Anterior cingulate cortex (tissue), 58 donors: ENCODE measurements at places on chromosomes 3 and 15.

- no peak for DNase-seq
Observed at GRCh38 chr3:127263037-127263436, 24.8 kb downstream of the PRR20G start.

DNA sequence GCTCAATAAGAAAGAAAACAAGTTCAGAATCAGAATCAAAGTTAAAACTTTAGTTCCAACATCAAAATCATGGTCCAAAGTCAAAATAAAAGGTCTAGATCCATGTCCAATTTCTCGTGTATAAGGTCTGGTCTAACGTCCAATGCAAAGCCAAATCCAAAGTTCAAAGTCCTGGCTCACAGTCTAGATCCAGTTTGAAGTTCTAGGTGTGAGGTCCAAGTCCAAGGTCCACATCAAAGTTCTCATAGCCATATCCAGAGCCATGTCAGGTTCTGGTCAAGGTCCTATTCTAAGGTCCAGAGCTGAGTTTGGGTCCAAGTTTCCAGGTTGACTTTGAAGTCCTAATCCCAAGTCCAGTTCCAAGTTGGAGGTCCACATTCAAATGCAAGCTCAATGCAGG lies 40.7 kb upstream of the VIPR1 start:
- DNase-seq = no peak

- no peak for DNase-seq
Observed at GRCh38 chr3:173708191-173708590, 310.6 kb downstream of the NLGN1 start.

DNA sequence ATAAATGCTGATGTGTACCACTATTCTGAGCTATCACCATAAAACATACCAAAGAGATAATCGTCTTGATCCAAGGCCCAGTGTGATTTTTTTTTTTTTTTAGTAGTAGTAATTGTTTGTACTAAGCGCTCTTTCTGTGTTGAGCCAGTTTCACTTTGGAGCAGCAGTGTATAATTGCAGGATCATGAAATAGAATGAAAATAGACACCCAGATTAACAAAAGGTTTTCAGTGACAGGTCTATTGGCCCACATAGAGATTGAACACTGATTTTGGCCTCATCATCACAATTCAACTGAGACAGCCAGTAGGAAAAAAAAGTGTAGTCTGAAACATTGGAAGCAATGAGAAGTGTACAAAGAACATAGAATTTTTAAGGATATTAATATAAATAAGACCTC lies 749.8 kb downstream of the NAALADL2 start:
- DNase-seq = no peak

GRCh38 chr3:94612631-94613030 lies 549.8 kb downstream of the NSUN3 start:
- no peak for DNase-seq

GRCh38 chr15:48029642-48030041 lies 91.1 kb upstream of the SLC24A5 start:
- DNase-seq = peak; percentile 45

DNA sequence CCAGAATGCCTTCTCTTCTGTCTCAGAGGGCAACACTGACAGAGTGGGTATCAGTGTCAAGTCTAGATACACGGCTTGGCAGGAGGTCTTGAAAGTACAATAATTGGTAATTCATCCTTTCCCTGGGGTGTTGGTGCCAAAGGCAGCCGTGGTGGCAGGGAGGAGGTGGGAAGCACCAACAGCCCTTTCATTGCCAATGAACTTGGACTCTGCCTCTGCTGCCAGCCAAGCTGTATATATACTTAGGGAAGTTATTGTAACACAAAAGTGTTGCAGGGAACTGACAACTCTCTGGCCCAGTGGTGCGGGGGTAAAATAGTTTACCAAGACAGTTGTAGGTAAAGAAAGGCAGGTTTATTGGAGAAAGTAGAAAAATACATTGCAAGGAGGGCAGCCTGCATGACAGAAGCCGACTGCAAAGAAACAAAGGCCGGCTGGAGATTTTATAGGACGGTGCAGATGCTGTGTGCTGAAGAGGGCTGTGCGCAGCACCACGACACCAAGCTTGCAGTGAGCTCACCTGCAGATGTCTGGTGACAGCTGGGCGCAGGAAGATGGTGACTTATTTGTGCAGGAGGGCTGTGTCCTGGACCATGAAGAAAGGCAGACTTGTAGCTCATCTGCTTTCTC lies 4.0 kb upstream of the FAM3D start:
- no peak for DNase-seq

DNA sequence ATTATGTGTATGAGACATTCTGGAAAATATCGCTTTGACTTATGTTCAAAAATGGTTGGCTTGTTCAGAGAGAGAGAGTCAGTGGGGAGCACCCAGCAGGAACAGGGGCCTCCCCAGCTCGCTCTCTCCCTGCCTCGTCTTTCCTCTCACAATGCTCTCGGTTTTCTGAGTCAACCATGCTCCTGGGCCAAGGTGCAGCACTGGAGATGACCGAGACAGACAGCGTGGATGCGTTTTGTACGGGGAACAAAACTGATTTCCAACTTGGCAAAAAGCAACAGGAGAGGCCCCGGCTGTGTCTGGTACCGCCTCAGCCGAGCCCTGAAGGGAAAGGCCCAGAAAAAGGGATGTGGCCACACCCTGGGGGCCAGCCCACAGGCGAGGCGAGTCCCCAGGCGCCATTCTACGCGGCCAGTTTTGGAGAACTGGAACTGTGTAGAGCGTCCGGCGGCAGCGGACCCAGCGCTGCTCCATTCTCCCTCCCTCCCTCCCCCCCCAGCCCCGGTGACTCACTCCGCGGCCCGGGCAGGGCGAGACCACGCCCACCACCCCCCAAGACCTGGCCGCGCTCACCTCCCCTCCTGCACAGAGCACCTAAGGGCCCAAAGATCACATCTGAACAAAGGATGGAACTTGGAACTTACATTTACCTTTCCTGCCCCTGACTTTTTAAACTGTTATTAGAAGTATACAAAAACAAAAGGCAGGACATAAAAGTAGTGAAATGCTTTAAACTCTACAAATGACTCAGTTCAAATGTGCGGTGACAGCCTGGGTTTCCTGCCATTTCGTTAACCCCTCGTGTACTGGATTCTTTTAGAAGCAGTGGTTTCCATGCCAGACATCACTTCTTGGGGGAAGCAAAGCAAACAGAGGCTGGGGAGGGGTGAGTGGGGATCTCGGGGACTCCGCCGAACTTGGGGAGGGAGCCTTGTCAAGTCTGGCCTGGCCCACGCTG lies 12.7 kb downstream of the ATP10A start:
- DNase-seq = no peak

DNA sequence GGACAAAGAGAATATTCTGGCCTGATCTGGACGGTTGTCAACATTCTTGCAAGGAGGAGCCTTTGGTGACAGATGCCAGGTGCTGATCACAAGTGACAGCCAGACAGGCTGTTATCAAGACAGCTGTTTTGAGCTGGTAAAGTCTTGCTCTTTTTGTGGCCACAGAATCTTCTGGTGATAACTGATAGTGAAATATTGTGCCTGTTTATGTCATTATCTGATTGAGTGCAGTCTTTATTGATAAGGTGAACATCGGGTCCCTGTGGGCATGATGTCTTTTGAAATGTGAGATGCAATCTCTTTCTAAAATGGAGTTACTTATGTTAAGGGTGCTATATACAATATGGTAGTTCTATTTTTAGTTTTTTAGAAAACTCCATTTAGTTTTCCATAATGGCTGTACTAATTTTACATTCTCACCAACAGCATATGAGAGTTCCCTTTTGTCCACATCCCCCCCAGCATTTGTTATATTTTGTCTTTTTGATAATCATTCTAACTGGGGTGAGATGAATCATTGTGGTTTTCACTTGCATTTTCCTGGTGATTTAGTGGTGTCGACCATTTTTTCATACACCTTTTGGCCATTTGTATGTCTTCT lies 10.7 kb downstream of the CEP63 start:
- no peak for DNase-seq

DNA sequence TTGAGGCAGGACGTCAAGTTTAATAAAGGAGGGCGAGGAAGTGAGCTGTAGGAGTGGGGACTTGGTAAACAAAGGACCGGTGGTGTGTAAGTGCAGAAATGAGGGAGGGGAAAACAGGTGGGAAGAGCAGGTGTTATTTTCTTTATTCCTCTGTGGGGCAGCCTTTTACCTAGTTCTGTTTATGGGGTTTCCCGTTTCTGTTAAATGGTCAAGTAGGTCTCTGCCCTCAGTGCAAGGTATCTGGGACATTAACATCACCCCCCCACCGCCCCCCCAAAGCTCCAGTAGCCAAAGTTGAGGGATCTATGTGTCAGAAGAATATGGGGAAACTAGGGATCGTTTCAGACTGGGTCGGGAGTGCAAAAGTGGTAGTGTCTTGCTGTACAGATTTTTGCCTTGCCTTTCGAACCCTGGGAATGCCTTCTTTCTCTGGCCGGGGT lies 893 bp downstream of the MGA start:
- no peak for DNase-seq

- DNase-seq = no peak
Observed at GRCh38 chr3:65094723-65095122, 406.9 kb upstream of the ADAMTS9 start.

DNA sequence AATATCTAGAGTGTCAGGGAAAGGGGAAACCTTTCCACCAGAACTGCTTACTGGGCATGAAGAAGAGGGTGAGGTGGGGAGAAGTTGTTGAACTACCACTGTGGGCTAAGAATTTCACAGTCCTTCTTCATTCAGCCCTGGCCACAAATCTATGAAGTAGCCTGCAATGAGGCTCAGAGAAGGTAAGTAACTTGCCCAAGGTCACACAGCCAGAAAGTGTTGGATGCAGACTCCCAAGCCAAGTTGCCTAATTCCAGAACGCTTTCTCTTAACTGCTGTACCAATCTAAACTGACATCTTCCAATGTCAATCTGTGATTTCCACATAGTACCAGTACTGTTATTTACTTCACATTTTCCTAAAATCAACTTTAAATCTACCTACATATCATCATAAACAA lies 2.1 kb downstream of the CYP1A1 start:
- DNase-seq = no peak

- DNase-seq = peak; percentile 51
Observed at GRCh38 chr3:44128057-44128775, 113.5 kb upstream of the TOPAZ1 start.

GRCh38 chr15:65006876-65007275 lies 17.2 kb upstream of the SPG21 start:
- no peak for DNase-seq

GRCh38 chr3:119659606-119660291 lies 640 bp downstream of the POPDC2 start:
- DNase-seq = no peak

- DNase-seq = peak; percentile 24
Observed at GRCh38 chr3:181176601-181177000, 187.1 kb upstream of the DNAJC19 start.

- DNase-seq = no peak
Observed at GRCh38 chr15:101639667-101640066, 12.5 kb downstream of the TM2D3 start.

DNA sequence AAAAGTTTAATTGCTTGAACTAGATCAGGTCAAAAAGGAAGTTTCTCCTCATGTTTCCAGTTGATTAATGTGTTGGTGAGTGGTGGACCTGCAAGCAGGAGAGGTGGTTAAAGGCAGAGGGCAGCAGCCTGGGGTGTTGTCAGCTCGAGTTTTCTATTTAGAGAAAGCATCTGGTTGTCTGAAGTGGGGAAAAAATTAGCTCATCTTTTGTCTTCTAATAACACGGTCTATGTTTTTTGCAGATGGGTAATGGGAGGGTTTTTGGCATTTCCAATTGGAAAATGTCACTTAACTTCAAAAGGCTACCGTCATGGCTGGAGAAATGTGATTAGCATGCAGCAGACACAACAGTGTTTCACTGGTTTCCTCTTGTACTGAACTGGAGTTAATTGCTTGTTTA lies 122.6 kb downstream of the ITPR1 start:
- no peak for DNase-seq

DNA sequence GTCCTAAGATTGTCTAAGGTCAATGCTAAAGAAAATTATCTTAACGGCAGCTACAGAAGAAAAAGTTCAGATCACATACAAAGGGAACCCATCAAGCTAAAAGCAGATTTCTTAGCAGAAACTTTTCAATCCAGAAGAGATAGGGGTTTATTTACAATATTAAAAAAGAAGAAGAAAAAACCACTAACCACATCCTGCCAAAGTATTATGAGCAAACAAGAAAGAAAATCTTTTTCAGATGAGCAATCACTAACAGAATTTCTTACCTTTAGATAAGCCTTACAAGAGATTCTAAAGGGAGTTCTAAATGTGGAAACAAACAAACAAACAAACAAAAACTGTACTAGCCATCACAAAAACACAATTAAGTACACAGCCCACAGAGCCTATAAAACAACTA lies 1015.8 kb upstream of the EPHA6 start:
- no peak for DNase-seq

DNA sequence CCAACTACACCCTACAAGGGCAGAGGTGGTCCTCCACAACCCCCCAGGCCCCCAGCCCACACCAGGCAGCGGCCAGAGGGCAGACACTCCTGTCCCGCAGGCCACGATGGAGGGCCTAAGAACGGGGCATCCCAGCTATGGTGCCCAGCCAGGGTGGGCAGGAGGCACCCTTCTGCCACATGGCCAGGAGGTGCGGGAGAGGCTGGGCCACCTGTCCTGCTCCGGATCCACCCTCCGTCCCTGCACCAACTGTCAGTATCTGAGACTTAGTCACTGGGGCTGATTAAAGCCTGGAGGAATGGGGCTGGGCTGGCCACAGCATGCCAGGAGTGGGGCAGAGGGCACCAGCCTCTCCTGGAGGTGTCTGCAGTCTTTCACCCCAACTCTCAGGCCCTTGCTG lies 37.9 kb downstream of the TNK2 start:
- DNase-seq = no peak

- DNase-seq = no peak
Observed at GRCh38 chr15:87604857-87605446, 651.6 kb downstream of the NTRK3 start.

DNA sequence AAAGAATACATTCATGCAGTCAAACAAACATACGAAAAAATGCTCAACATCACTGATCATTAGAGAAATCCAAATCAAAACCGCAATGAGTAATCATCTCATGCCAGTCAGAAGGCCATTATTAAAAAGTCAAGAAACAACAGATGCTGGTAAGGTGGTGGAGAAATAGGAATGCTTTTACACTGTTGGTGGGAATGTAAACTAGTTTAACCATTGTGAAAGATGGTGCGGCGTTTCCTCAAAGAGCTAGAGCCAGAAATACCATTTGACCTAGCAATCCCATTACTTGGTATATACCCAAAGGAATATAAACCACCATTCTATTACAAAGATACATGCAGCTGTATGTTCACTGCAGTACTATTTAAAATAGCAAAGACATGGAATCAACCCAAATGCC lies 330.4 kb downstream of the EDEM1 start:
- DNase-seq = no peak

DNA sequence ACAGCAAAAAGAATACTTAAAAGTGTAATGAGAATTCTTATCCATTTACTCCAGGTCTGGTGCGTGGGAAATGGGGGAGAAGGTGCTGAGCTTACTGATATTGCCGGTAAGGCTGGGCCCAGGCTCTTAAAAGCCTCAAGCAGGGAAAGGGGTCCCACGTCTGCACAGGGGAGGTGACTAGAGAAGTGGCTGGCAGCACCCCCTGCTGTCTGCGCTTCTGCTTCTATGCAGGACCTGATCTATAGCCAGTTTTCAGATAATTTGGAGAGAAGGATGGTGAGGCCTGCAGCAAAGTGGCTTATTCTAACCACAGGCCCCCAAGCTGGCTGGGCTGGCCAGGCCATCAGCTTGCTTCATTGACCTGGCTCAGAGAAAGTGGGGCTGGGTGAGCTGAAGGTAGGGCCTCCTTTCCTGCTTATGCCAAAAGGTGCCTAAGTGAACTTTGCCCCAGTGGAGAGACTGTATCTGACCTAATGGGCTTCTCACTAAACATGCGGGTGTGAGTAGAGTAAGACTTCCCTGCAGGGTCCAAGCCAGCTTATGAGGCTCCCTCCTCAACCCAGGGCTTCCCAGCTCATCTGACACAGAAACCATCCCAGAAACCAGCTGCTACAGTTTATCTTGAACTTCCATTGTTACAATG lies 30.9 kb upstream of the ATP1B3 start:
- no peak for DNase-seq
